Gastroesophageal sphincter (tissue), 4 donors: ENCODE measurements at places on chromosomes 3 and 15.
A peak's percentile ranks its signal among the peaks of the same experiment; 100 is the strongest.

DNA sequence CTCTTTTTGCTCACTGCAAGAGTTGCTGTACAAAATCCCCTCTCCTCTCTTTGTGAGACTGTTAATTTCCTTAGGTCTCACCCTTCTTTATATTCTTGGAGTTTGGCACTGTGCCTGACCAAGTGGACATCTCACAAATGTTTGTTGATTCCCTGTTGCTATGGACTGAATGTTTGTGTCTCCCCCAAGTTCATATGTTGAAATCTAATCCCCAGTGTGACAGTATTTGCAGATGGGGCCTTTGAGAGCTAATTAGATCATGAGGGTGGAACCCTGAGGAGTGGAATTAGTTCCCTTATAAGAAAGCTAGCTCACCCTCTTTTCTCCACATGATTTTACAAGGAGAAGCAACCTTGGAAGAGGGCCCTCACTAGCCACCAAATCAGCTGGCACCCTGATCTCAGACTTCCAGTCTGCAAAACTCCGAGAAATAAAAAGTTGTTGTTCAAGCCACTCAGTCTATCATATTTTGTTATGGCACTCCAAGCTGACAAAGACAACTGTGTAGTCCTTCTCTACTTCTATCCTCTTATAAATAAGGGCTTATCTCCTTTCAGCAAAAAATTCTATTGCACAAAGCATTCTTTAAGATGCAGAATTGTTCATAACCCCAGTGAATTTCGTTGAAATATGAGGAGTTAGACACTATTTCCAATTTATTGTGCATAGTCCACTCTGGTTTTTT, 65.5 kb upstream of the NPHP3 start:
- no peak for ATAC-seq

DNA sequence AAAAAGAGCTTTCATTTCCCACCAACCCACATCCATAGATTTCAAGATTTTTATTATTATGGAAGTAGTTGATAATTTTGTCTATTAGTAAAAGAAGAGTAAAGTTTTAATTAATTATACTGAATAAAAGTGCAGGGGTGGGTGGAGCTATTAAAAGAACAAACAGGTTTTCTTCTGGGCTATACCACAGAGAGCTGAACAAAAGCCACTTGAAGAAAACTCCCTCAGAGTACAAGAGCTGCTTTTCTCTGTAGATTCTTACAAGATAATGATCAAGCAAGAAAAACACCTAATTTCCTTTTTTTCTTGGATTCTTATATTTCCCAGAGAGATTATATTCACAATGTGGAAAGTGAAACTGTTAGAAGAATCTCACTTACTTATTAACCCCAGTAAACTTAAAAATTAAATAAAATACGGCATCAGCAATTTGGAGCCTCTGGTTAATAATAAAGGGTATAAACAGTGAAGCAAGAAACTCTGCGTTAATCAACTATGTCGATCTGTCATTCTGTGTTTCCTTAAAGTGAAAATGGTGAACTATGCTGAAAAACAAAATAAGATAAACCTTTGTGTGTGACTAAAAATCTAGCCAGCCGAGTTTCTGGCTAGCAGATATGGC, 84.9 kb downstream of the THBS1 start:
- ATAC-seq = no peak

- ATAC-seq = no peak
Observed at GRCh38 chr3:188280627-188281026, 126.7 kb downstream of the LPP start.

DNA sequence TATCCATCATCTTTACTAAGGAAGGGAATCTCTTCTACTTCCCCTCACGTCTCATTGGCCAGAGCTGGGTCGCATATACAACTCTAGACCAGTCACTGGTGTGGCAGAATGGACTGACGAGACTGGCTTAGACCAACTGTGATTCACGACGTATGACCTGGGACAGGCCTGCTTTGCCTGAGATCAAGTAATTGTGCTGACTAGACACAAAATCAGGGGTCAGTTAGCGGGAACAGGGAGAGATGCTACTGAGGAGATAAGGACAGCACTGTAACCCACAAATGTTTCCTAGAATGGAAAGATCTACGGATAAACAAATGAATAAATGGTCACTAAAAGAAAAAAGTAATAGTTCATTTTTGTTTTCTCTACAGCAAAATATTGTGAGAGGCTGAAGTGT, 308.3 kb downstream of the MAGI1 start:
- ATAC-seq = no peak

DNA sequence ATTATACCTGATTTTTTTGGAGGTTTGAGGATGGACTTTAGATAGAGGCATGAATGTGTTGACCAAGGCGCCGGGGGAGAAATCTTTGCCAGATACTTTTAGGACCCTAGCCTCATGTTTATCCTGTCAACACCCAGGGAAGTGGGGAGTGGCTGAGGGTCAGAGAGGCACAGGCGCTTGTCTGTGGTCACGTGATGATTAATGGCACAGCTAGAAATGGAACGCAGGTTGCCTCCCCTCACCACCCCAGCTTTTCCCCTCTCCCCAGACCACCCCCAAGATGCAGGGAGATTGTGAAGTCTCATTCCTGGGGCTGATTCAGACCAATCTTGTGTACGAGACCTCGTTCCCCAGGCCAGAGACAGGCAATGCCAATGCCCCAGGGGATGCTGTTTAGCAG, 218.4 kb upstream of the LINGO1 start:
- no peak for ATAC-seq

DNA sequence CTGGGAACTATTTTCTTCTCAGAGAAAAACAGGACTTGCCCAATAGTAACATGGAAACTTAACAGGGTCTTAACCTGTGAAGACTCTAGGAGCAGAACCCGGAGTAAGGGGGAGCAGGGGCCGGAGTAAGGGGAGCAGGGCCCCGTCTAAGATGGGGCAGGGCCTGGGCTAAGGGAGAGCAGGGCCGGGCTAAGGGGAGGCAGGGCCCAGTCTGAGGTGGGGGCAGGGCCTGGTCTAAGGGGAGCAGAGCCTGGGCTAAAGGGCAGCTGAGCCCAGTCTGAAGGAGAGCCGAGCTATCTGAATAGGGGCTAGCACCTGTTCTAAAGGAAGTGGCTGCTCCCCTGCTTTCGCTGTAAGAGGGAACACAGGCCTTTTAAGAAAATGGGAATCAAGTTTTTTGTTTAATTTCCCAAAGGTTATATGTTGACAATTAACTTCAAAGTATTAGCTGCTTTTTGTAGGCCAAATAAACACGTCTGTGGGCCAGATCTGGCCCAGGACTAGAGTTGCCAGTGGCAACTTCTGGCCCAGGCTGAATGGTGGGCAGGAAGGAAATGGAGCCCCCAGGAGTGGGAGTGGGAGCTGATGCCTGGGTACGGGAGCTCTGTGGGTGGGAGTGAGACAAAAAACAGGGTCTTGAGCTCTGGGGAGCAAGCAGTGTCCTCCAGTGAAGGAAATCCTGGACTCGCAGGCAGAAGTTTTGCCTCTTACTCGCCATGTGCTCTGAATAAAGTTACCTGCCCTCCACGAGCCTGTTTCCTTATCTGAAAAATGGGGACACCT, 32.5 kb downstream of the CSPG4 start:
- ATAC-seq = no peak

- ATAC-seq = peak; percentile 86
Observed at GRCh38 chr3:48151058-48151806, 37.0 kb downstream of the CDC25A start.

DNA sequence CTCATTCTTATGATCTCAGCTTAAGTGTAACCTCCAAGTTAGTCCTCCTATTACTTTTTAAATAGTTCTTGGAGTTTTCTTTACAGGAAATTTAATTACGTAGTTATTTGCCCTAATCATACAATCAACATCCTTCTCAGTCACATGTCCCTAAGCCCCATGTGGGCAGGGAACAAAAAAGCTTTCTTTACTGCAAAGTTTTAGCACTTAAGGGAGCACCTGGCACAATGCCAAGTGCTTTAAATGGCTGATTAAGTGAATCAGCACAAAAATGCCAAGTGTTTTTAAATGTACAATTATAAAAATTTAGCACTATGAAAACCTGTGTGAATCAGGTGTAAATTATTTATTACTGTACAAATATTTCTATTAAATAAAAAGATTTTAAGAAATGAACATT, 445.3 kb downstream of the C3orf38 start:
- no peak for ATAC-seq

DNA sequence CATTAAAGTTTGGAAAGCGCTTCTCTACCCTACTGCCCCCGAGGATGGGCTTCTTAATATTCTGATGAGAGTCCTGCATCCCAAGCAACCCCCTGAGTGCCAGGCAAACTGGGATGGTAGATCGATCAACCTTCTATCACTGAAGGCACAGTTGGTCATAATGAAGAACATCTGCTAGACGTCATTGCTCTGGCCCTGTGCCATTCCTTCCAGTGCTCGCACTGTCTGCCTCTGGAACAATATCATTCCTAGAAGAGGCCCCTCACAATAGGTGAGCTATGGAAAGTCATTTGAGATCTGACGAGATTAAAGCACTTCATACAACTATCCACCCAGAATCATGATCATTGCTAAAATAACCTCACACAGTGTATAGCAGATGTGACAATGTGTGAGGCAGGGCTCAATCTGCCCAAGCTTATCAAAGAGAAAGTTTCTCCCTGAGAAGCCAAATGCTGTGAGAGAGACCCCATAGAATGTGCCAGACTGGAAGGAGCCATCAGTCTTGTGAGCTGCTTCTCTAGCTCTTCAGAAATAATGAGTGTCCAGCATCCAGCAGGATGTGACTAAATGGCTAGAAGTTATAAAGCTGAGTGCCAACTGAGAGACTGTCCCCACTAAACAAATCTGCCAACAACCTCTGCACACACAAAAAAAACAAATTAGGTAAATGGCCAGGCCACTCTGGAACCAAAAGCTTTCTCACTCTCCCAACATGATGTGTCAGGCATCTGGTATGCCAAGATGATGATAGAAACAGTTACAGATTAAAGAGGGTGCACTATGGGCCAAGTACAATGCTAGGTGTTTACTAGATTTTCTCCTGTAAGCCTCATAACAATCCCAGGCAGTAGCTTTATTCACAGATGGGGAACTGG, 165.5 kb downstream of the NECTIN3 start:
- ATAC-seq = no peak

DNA sequence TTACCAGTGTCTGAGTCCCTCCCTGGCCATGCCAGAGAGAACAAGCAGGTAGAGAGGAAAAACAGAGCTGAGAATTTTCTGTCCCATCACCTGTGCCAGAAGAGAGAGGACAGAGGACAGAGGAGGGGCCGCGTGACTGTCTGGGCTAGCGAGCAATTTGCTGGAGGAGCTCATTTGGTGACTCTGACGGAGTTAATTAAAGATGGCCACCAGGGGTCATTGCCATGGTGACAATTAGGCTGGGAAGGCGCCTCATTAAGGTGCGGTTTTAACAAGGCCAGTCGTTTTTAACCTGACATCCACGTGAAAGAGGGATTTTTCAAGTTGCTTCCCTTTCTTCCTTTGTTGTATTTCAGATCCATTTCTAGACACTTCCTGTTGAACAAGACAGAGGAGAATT, 72.4 kb downstream of the RHCG start:
- ATAC-seq = no peak

- ATAC-seq = no peak
Observed at GRCh38 chr3:170632780-170633179, 46.9 kb upstream of the SLC7A14 start.

DNA sequence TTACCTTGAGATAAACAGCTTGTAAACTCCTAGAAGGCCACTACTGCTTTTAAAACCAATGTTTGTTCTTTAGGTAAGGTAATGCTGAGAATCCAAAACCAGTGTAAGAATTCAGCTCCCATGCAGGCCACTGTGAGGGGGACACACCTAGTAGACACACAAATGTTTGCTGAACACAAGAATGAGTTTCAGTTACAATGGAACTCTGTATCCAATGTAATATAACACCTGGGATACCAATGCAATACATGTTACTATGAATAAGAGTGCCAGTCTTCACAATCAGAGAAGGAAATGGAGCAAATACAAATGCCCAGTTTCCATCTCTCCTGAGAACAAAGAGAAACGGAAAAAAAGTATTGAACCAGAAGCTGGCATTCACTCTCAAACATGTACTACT, 65.9 kb downstream of the IGF2BP2 start:
- ATAC-seq = no peak

DNA sequence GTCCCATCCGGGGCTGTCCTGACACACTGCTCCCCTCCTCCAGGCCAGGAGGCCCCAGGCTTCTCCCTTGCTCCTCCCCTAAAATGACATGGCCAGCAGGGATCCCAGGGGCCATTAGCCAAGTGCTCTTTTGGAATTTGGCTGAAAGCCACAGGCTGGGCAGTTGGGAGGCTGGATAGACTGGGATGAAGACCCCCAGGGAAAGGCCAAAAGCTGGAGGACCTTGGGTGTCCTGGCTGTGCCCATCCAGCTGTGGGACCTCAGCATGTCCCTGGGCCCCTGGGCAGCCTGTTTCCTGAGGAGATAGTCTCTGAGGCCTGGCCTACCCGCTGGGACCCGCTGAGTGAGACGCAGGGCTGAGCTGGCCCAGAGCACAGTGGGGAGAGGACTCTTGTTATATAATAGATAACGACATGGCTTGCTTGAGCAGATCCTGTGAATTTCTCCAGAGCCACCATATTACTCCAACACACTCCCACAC, 5.7 kb upstream of the PDE8A start:
- ATAC-seq = no peak

DNA sequence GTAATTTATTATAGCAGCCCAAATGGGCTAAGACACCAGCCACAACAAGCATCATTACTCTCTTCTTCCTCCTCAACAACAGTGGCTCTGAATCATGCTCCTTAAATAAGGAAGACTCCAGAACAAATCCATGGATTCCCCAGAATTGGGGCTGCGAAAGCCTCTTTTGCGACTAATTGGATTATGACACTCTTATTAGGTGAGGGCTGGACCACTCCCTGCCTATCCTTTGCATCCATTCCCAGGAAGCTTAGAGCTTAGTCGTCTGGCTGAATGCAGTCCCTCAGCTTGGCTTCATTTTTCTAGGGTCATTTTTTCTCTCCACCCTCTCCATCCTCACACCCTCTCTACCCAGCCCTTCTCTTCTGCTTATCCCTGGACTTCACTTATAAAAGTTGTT, 227.7 kb downstream of the ZNF621 start:
- no peak for ATAC-seq

DNA sequence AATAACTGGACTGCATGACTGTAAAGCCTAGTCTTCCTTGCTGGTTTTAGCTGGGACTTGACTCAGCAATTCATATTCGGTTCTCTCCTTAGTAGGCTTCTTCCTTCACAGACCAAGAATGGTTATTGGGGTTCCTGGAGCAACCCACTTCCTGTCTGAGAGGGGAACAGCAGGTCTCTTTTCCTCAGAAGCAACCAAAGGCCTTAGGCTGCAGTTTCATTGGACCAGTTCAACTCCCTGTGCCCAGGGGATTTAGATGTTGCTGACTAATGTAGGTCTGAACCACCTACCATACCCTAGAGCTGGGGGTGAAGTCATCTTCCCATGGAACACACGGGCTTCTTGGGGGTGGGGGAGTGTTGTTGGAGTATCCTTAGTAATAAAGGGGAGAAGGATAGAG, 84.0 kb upstream of the SKOR1 start:
- no peak for ATAC-seq
